ENCODE measurements at places on chromosomes 13 and 19. TPM values are rescaled to one million over a fixed set of nuclear protein-coding genes. Genes with fewer than 3 reads are reported as not detected.

DNA sequence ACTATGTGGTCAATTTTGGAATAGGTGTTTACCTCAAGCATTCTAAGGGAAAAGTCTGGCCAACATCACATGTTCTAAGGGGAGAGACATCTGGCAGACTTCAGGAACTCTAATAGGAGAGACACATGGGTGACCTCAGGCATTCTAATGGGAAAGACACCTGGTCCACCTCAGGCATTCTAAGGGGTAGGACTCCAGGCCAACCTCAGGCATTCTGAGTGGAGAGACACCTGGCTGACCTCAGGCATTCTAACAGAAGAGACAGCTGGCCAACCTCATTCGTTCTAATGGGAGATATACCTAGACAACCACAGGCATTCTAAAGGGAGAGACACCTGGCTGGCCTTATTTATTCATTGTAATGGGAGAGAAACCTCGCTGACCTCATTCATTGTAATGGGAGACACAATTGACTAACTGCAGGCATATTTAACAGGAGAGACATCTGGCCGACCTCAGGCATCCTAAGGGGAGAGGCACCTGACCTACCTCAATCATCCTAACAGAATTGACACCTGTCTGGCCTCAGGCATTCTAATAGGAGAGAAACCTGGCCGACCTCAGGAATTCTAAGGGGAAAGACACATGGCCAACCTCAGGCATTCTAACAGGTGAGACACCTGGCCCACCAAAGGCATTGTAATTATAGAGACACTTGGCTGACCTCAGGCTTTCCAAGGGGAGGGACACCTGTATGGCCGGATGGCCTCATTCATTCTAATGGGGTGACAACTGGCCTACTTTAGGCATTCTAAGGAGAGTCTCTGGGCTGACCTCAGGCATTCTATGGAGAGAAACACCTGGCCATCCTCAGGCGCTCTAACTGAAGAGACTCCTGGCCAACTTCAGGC lies 1346.8 kb downstream of the UQCRFS1 start:
- DNase-seq, result no peak

- DNase-seq, result no peak
Observed at GRCh38 chr13:42221121-42221765, 50.7 kb upstream of the AKAP11 start.

DIAPH3 gene
- total RNA-seq, result 19.1 TPM

GRCh38 chr19:2549701-2550191 lies 73.8 kb downstream of the GADD45B start:
- DNase-seq, result peak; percentile 73

- DNase-seq, result peak; percentile 64
Observed at GRCh38 chr13:88068316-88068715, 397.1 kb downstream of the SLITRK5 start.

DNA sequence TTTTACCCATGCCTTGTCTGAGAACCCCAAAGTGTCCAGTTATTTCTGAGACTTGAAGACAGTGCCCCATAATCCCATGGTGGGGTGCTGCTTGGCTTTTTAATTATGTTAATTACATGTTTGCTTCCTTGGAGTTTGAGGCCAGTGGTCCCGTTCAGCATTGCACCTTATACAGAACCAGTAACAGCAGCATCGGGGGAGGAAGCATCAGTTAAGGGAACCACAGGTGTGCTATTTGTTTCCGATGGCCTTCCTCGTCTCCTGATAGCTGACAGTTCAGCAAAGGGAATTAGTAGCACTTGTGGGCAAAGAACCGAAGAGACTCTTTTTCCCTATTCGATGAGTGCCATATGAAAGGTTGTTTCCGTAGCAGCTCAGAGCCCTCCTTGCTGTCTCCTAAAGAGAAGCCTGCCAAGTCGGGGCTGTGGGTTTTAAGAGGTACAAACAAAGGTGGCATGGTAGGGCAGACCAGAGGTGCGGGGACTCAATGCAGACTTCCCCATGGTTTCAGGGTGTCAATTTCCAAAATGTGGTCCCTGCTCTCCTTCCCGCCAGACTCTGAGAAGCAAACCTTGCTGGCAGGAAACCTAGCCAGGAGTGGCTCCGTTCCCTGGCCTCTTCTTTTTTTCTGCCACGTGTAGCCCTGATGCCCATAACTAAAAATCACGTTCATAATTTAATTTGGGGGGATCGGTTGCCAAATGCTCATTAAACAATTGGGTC lies 225.2 kb upstream of the TSHZ3 start:
- no peak for DNase-seq

All from renal cortical epithelial cell (primary cell).